ENCODE measurements at places on chromosomes 11 and 22.
A peak's percentile ranks its signal among the peaks of the same experiment; 100 is the strongest.

DNA sequence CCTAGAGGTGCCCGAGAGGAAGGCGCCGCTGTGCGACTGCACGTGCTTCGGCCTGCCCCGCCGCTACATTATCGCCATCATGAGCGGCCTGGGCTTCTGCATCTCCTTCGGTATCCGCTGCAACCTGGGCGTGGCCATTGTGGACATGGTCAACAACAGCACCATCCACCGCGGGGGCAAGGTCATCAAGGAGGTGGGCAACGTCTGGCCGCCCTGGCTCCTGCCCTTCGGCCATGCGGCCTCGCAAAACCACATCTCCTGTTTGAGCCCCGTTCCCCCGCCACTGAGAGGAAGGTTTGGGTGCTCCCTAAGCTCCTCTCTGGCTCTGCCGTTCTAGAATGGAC lies 3.4 kb downstream of the SLC17A6 start:
- no peak for DNase-seq

DNA sequence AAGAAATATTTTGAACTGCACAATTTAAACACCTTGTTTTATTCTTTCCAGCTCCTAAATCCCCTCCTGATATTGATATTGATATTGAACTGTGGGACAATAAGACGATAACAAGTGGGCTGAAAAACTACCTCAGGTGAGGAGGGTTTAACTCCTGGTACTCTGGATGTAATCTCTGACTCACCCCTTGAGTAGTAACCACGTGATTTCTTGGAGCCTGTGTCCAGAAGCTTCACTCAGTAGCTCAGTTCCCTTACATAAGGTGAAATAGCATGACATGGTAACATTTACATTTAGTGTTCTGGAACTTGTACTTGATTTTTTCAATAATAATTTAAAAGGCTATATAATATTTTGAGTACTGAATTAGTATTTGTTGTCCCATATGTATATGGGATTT lies 168.0 kb downstream of the PGR start:
- DNase-seq, result no peak

DNA sequence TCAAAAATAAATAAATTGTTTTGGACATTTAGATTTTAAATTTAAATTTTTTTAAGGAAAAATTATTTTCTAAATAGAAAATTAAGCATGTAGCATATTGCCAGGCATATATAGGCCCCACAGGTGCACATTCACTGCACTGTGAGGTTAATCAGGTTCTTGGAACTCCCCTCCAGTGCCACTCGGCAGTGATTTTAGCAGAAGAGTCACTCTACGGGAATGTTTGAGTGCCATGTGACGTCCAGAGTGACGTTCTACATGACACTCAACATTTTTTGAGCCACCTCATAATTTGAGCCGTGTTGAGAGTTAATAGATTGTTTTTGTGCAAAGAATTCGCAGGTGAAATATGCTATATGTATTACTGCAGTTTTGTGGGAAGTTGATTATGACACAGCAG lies 77.4 kb downstream of the SWAP70 start:
- no peak for DNase-seq

- DNase-seq, result no peak
These were observed 1.5 kb upstream of the SLC7A4 start for GRCh38 chr22:21033895-21034294.

DNA sequence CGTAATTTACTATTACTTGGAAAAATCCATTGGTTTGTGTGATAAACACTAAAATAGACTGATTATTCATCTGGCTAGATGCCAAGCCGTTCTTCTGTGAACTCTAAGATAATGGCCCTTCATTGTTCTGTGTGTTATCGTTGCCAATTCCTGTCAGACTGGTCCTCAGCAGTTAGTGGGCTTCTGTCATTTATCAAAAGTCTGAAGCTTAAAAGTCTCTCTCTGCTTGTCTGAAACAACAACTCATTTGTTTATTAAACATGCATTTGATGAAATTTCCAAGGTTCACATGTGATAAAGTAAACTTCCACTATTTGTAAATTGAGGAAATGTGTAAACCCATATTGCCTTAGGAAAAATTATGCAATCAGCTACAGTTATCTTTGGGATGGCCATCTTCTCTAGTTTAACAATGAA lies 21.1 kb upstream of the RDX start:
- no peak for DNase-seq

DNA sequence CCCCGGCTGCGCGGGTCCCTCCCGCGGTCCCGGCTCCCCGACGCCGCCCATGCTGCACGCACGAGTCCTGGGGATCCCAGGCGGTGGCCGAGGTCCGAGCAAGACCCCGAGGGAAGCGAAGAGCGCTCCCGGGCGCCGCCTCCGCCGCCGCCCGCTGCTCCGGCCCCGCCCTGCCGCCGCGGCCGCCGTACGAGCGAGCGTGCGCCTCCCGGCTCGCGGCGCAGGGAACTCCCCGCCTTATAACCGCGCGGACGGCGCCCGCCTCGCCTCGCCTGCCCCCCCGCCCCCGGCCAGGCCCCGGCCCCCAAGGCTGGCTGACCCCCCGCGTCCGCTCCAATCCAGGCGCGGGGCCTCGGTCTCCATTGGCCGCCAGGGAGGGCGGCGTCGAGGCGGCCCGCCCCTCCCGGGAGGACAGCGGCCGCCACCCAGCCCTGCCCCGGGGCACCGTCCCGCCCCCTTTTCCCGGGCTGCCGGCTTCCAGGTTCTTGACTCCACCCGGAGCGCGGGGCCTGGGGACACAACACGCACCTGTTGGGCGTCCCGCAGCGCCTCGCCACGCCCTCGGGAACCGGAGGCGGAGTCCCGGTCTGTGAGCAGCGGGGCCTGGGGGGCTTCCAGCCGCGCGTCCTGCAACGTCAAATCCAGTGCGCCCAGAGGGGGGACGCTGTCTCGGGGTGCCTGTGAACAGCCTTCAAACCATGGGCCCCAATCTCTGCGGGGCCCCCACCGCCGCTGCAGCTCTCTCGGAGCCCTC lies at the start of gene FADS3:
TSS of gene FADS3 (minus strand) at position 215 of the 754 bp plus-strand sequence. CDS start at position 51, 164 bp downstream.
- DNase-seq, result peak; percentile 73

- DNase-seq, result no peak
These were observed 104.5 kb downstream of the RELT start for GRCh38 chr11:73480677-73481076.

DNA sequence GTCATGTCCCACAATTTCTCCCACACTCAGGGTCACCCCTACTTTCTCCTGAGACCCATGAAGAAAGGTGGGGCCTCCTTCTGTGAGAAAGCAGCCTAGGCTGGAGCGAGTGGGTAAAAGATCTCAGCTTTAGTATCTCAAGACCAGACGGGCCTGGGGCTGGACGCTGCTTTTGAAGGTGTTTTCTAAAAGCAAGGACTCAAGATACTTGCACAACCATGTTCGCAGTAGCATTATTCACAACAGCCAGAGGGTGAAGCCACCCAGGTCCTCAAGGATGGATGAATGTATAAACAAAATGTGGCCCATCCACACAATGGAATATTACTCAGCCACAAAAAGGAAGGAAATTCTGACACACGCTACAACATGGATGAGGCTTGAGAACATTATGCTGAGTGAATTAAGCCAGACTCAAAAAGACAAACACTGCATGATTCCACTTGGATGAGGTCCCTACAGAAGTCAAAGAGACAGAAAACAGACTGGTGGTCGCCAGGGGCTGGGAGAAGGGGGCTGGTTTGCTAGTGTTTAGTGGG lies 10.6 kb downstream of the SHANK2 start:
- no peak for DNase-seq

- no peak for DNase-seq
These were observed 44.0 kb downstream of the PPP6R3 start for GRCh38 chr11:68504432-68505066.

- no peak for DNase-seq
These were observed 100.3 kb upstream of the CLPB start for GRCh38 chr11:72534371-72535193.

DNA sequence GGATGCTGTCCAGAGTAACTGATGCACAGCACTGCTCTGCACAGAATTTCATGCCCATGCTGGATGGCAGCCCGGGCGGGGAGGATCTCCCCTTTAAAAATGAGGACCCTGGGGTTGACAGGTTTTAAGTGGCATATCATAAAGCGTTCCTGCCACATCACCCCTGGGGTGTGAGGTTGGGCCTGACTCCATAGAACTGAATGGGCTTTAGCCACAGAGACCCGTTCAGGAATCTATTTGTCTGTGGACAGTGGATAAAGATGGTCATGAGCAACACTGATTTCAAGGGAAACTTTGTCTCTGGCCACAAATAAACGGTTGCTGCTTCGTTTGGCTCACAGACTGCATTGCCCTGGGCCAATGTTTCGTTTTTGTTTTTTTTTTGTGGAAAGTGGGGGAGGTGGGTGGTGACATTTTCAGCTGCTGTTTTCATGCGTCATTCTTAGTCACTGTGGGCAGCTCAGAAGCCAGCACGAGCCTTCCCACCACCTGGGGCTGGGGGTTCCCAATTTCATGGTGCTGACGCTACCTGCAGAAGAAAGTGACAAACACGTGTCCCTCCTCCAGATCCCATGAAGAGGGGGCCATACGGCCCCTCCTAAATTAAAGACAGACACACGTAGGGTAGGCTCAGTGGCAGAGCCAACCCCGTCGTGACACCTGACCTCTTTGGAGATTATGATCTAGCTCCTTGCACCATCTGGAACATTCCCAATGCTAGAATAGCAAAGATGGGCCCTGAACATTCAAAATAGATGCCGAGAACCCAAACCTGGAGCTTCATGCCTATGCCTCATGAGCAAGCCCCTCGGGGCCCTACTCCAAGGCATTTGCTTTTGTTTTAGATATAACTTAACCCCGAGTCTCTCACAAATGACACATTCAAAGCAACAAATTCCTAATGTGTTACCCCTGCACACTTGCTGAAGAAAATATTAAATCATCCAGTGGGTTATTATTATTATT lies 54.8 kb upstream of the PHF21B start:
- DNase-seq, result no peak

GRCh38 chr11:40401132-40401853 lies 1058.2 kb downstream of the LRRC4C start:
- no peak for DNase-seq

- no peak for DNase-seq
These were observed 57.9 kb downstream of the NOX4 start for GRCh38 chr11:89433278-89433677.

- DNase-seq, result no peak
These were observed 12.6 kb downstream of the CHRM1 start for GRCh38 chr11:62908468-62909072.

DNA sequence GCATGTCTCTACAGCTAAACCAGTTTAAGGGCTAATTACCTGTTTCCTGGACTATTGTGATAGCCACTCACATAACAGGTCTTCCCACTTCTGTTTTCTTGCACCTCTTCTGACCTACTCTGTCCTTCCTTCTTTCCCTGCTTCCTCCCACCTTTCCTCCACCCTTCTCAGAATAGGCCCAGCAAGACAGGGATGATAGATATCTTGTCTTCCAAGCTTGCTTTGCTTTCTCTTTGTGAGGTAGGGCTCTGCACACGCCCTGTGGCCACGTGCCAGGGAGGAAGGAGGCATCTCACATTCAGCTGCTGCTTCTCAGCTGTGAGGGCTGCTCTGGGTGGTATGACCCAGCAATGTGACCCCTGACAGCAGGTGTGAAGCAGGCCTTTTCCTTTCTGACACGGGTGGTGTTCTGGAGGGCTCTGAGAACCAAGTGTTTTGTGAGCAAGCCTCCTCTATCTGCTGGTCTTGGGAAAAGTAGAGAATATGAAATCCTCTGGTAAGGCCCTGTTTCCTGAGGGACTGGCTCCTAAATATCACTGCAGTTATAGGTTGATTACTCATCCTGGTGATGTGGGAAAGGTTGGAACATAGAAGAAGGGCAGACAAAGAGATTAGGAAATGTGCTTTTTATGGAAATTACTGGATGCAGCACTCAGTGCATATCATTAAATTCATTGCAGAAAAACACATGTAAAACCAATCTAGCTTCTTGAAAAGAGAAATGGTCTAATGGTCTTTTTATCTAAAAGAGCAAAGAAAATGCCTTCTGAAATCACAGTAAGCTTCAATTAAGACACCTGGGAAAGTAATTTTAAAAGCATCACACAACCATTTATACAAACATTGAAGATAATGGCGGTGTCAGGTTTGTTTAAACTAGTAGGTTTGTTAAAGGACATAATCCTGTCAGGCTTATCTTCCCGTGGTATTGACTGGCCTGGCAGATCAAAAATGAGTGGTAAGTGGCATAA lies 8.5 kb downstream of the AMOTL1 start:
- no peak for DNase-seq

DNA sequence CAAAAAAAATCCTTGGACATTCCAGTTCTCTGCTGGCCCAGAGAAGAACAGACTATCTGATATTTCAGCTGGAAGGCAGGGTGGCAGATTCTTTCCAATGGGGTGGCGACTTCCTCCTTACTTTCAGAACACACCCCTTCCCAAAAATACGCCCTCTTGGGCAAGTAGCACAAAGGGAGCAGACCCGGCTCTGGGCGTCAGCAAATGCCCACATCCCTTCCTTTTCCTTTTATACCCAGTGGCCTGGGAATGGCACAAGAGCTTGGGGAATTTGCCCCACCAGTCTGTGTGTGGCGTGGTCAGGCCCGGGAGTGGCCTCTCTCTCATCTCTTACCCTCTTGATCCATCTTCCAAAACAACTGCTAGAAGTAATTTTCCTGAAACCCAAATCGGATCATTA lies 33.0 kb upstream of the NUP160 start:
- no peak for DNase-seq

- no peak for DNase-seq
These were observed 22.3 kb downstream of the DHCR7 start for GRCh38 chr11:71425860-71426259.

DNA sequence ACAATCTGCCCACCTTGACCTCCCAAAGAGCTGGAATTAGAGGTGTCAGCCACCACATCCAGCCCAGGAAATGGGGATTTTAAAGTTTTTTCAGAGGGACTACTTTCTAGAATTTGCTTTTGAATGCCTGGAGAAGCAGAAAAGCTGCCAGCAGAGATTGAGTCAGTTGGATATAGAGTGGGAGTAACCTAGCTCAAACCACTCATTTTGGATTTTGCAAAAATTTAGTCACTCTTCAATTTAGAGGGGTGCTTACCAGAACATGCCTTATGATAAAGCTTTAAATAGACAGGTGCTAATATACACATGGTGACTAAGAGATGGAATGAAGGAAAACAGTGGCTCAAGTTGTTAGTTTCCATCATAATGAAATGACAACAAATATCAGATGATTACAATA lies 26.5 kb upstream of the PSMA1 start:
- DNase-seq, result no peak

DNA sequence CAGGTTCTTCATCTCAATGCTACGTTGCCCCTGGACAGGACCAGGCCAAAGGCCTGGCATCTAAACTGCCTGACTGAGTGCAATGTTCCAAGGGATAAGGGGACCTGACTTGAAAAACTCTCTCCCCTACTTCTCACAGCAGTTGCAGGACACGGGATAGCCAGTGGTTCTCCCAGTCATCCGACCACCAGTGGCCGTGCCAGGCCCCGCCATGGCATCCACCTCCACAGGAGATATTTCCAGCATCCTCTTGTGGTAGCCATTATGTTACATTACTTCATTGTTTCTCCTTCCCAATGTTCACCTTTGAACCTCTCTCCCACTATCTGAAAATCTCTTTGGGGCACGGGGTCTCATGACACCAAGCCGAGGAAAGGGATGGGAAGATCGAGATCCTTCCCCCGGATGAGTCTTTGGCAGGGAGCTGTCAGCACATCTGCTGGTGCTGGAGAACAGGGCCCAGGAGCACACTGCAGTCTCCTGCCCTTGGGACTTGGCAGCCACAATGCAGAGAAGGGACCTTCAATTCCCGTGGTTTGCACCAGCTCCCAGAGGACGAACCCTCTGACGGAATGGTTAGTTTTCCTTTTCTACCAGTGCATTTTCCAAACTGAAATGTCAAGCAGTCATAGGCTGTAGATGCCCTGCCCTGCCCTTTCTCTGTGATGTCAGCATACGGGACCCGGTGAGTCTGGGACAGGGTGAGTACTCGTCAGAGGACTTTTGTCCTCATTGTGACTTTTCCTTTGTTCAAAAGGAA lies 121.2 kb downstream of the ETS1 start:
- no peak for DNase-seq

Data from H1 (cell line).